ENCODE measurements at places on chromosomes 5 and 9.

GRCh38 chr5:53424686-53425615 lies 55.5 kb upstream of the FST start:
- DNase-seq, result no peak

DNA sequence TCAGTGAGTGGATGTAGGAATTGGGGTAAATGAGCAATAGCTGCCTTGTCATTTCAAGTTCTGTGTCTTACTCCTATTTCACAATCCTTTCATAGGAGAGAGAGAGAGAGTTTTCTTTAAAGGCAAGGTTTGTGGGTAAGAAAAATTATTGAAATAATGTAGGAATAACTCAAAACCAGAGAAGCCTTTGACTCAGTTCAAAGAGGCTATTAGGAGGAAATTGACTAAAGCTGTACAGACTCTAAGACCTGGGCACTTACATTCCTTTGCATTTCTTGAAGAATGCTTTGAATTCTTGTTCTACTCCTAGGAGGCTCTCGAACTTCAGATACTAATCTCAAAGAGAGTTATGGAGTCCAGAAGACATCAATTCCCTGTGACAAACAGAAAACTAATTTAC lies 257.1 kb downstream of the FBXL7 start:
- DNase-seq, result no peak

- DNase-seq, result no peak
Measured at GRCh38 chr5:143653256-143653655, 158.7 kb upstream of the HMHB1 start.

- DNase-seq, result no peak
Measured at GRCh38 chr5:41542183-41542582, 31.8 kb upstream of the PLCXD3 start.

DNA sequence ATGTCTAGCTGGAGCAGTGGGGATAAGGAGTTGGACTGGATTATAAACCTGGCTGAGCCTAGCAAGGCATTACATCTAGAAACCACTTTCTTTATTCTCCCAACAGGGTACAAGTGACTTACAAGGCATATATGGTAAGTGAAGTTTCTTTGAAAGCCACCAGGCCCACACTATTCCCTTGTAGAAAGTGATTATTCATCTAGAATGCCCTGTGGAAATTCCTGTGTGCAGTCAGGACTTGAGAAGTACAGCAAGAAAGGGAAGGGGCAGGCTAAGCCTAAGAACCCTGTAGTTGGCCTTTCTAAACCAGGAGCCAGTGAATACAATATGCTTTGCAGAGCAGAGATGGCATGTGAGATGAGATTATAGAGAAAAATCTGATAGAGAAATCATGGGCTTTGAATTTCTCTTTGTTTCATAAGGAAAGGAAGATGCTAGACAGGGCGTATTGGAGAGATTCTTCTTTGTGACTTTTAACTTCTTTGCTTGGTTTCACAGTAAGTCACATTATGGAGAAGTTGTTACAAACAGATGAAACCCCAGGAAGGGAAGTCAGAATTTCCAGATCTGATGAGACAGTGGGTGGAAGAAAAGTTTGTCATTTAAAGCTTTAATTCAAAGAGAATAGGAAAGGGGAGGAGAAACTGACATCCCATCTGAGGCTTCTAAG lies 321.7 kb downstream of the NDUFS4 start:
- DNase-seq, result no peak

DNA sequence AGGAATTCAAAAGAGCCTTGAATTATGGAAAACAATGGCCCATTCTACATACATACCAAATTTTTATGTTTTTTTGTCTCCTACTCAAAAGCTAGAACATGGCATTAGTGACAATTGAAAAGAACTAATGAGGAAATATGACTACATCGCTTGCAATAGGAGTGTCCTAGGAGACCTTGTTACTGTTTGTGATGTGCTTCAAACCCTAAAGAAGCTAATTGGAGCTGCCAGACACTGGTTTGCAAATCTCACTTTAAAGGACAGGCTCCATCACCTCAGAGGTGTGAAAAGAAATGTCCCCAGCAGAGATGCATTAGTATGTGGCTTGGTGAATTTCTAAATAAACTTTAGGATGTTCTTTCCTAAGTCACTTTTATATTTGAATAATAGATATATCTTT lies 354.2 kb upstream of the EFNA5 start:
- DNase-seq, result no peak

- DNase-seq, result no peak
Measured at GRCh38 chr9:110123341-110124095, 84.4 kb downstream of the C9orf152 start.

DNA sequence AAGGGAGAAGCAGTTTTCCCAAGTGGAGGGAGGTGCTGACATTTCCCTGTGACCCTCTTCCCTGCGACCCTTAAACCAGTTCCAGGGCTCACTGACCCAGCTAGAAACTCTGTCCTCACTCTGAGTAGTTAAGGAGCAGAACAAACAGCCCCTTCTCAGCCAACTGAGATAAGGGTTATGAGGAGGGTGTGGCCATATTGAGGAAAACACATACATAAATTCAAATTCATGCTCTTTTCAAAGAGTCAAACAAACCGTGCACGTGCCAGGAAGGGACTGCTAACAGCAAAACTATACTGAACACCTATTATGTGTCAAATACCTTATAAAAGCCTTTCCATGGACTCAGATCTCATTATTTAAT lies 4.9 kb upstream of the AKNA start:
- DNase-seq, result no peak

- no peak for DNase-seq
Measured at GRCh38 chr5:171617266-171617665, 168.4 kb upstream of the SMIM23 start.

GRCh38 chr5:126659805-126660482 lies 59.2 kb downstream of the PHAX start:
- DNase-seq, result no peak

DNA sequence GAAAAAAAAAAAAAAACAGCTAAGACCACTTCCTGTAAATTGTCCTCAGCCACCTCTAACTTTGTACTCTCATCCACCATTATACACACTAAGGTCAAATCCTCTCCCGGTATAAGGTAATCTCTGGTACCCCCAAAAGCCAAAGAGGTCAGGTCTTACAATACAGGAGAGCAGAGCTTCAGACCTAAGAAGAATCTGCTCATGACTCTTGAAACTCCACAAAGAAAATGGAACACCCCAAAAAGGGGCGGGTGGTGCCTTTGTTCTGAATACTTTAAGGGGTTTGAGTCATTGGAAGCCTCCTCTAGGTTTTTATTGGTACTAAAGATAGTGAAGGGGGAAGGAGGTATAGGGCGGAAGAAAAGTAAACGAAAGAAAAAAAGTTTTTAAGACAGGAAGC lies 69.8 kb downstream of the COL15A1 start:
- no peak for DNase-seq

DNA sequence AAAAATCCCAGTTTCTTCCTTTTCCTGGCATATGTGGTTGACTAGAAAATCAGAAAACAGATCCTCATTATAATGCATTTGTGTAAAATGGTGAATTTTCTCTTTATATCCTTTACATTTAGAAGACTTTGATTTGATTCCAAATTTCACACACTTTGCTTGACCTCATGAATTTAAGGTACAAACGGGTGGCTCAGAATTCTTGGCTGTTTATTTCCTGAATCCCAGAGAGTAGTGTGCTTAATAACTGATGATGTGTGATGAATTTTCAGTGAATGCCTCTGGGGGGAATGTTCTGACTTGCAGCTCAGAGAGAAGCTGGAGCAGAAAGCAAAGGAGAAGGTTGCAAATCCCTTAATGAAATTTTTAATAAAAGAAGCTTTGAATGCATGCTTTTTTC lies 126.8 kb downstream of the SPATA31D1 start:
- no peak for DNase-seq

- DNase-seq, result no peak
Measured at GRCh38 chr5:169126481-169127021, 174.4 kb downstream of the SLIT3 start.

GRCh38 chr9:93071464-93071863 lies 13.0 kb downstream of the SUSD3 start:
- no peak for DNase-seq

DNA sequence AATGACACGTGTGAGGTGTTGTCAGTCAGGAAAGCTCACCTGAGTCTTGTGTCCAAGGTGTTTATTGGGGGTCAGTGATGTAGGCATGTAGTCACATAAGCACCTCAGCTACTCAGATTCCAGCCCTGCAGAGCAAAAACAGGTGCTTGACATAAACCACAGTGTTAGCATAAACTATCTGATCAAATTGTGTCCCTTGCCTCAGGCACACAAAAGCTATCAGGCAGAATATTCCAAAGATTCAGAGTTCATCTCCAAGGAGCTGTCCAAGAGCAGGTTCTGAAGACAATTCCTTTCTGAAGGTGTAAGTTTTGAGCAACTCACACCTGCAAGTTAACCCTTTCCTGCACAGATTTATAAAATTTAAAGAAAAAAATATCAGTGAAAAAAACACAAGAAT lies 102.2 kb upstream of the ITGA1 start:
- DNase-seq, result no peak

- no peak for DNase-seq
Measured at GRCh38 chr9:81190659-81191058, 498.7 kb downstream of the TLE1 start.

DNA sequence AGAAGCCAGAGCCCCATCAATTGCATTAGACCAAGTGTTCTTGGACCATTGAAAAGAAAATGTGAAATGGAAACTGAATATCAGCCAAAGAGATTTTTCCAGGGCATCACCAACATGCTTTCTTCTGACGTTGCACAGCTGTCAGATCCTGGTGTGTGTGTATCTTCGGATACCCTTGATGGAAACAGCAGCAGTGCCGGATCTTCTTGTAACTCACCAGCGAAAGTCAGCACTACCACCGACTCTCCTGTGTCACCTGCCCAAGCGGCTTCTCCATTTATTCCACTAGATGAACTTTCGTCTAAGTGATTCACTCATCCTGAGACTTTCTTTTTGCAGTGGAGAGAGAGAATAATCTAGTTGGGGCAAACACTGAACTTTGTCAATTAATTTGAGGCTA lies 75.7 kb downstream of the PIP5K1B start:
- no peak for DNase-seq

- DNase-seq, result no peak
Measured at GRCh38 chr9:68585034-68585761, 44.5 kb upstream of the TMEM252 start.

DNA sequence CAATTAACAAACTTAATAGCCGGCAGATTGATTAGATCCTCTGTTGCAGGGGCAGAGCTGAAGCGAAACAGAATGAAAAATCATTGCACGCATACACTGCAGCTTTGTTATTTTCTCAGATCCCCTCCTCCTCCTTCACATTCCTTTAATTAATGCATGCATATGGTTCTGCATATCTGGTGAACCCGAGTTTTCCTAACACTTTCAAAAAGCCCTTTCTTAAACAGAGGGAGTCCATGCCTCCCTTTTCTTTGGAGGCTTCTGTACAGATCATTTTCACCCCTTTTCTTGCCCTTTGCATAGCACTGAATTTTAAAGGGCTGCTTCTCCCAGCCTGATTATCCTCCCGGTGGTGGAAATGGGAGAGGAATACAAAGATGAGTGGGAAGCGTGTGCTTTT lies 136.6 kb upstream of the TBCA start:
- no peak for DNase-seq

DNA sequence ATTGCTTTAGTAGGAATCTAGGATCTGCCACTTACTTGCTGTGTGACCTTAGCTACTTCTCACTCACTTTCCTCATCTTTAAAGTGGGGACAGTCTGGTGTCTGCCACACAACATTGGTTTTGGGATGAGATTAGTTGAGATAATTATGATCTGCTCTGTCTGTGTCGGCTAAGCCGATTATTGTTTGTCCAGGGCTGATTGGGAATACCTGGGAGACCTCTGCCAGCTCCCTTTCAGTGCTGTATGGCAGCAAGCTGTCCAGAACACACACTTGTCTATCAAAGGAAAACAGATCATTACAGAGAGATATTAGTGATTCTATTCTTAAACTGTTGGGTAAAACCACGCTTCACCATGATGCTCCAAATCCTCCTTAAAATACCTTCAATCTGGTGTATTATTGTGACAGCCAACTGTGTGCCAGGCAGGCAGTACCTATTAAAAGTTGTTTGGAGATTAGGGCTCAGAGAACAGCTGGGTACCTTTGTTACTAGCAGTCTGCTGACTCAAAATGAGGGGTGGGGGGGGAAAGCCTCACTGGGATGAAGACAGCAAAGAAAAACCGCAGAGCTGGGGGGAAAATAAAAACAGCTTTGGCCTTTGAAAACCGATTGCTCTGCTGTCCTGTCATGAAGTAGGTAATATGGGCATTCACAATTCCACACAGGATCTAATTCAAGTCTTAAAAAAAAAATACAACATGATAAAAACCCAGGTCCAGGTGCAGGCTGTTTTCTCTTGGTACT lies 458.4 kb upstream of the C9orf72 start:
- no peak for DNase-seq

GRCh38 chr5:15594977-15595568 lies 95.1 kb downstream of the FBXL7 start:
- no peak for DNase-seq

DNA sequence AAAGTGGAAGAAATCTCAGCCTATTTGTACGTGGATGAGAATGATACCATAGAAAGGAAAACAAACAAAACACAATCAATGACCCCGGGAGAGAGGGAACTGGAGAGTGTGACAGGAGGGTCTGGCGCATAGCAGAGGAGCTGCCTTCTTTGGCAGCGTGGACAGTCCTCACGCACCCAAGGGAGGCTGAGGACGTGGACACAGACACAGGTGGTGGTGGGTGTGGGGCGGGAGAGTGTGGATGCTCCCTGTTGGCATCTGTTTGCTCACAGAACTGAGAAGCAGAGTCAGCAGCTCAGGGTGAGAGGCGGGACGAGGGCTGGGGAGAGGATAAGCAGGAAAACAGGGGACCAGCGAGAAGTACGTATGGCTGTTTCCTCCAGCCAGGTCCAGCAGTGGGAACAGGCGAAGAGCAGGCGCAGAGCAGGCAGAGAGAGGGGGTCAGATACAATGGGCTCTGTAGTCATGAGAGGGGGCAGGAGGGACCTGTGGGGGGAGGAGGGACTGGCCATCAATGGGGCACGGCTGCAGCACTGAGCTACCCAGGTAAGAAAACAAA lies 10.0 kb downstream of the CMBL start:
- no peak for DNase-seq

GRCh38 chr9:94656200-94656599 lies 16.9 kb upstream of the FBP1 start:
- DNase-seq, result no peak

DNA sequence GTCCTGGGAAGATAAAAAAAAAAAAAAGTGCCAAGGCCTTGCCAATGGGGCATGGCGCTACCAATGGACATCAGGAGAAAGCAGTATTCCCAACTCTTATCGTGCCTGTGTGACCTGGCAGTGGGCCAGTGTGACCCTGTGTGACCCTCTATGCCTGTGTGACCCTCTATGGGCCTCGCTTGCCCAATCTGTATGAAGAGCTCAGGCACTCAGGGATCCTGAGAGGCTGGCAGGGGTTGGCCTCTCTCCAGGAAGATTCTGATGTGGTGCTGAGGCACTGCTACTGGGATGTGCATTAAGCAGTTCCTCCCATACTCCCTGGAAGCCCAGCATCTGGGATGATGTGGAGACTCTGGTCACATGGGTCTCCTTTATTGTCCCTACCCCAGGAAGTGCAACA lies 179.2 kb downstream of the MACROH2A1 start:
- DNase-seq, result no peak

DNA sequence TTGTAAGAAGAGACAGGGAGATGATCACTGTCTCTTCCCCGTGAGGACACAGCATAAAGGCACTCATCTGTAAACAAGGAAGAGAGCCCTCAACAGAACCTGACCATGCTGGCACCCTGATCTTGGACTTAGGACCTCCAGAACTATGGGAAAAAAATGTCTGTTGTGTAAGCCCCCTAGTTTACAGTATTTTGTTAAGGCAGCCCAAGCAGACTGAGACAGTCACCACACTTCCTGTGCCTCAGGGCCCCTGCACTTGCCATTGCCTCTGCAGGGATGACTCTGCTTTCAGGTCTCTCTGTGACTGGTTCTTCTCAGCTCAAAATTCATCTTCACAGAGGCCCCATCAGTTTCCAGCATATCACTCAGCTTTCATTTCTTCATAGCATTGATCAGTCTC lies 372.1 kb downstream of the TLE1 start:
- no peak for DNase-seq

Measured in stimulated activated CD8-positive, alpha-beta memory T cell treated with anti-CD3 and anti-CD28 coated beads, Interleukin-4, amount 100 ng/mL, for 4 hours (primary cell).